PC-3 (cell line): ENCODE measurements at places on chromosomes 5 and 9. TPM values are rescaled to one million over a fixed set of nuclear protein-coding genes. Genes with fewer than 3 reads are reported as not detected.

HAPLN1 gene
- 7.8 and 11.2 TPM in 2 replicates for total RNA-seq

TENT4A gene
- 39.3 and 42.4 TPM in 2 replicates for total RNA-seq

IL17B gene
- not detected in 2 replicates for total RNA-seq

PCDHGA4 gene
- 0.04 TPM in 1 of 2 replicates, not detected in the other for total RNA-seq

TIMD4 gene
- not detected in 2 replicates for total RNA-seq

IFNA5 gene
- not detected in 2 replicates for total RNA-seq

PTGR1 gene
- total RNA-seq: 42.5 and 43.1 TPM in 2 replicates

C5orf58 gene
- total RNA-seq: not detected in 2 replicates

TBC1D9B gene
- total RNA-seq: 44.9 and 67.7 TPM in 2 replicates

NTNG2 gene
- 1.7 and 6.0 TPM in 2 replicates for total RNA-seq

GRCh38 chr5:115098041-115098702 lies 71.5 kb downstream of the TRIM36 start:
- H3K4me1 ChIP-seq: no peaks in the 10 kb centered on the region
- no peak overlapping the region for H3K27ac ChIP-seq
- H3K27me3 ChIP-seq: peaks cover 25% of the 10 kb centered on the region
- DNase-seq: peak; percentile 68
- H3K36me3 ChIP-seq: no peaks in the 10 kb centered on the region

- H3K4me1 ChIP-seq: peaks cover 6% of the 10 kb centered on the region; the same call in 1 of the 2 replicates
- peak; percentile 48 for DNase-seq
- no peaks in the 10 kb centered on the region for H3K27me3 ChIP-seq
Measured at GRCh38 chr9:32926911-32927310, 74.5 kb downstream of the APTX start.

DNA sequence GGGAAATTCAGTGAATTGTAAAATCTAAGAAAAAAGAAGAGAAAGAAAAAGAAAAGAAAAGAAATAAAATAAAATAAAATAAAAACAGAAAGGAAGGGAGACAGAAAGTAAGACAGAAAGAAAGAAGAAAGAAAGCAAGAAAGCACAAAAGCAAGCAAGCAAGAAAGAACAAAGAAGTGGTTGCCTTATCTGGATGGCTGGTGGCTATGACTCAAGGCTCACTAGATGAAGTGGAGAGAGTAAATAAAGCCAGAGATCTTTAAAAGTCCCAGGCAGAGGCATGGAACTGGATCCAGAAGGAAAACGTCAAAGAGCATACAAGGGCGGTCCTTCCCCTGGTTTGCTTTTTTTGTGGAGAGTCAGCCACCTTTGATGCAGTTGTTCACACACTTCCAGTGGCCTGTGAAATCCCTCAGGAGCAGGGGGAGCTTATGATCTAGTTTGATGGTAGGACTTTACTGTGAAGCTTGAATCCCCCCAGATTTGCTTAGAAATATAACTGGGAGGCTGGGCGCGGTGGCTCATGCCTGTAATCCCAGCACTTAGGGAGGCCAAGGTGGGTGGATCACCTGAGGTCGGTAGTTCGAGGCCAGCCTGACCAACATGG lies 176.7 kb upstream of the HMHB1 start:
- H3K4me1 ChIP-seq: peaks cover 40% of the 10 kb centered on the region
- peak overlapping the region; percentile 61 for H3K27ac ChIP-seq
- H3K4me3 ChIP-seq: no peak overlapping the region
- H3K27me3 ChIP-seq: no peaks in the 10 kb centered on the region
- DNase-seq: peak; percentile 63
- H3K36me3 ChIP-seq: no peaks in the 10 kb centered on the region

GRCh38 chr9:127014216-127014909 lies 99.8 kb downstream of the RALGPS1 start:
- no peak overlapping the region for H3K27ac ChIP-seq
- peaks cover 10% of the 10 kb centered on the region; the same call in 1 of the 2 replicates for H3K4me1 ChIP-seq
- no peaks in the 10 kb centered on the region for H3K36me3 ChIP-seq
- no peak for DNase-seq
- H3K4me3 ChIP-seq: no peak overlapping the region

DNA sequence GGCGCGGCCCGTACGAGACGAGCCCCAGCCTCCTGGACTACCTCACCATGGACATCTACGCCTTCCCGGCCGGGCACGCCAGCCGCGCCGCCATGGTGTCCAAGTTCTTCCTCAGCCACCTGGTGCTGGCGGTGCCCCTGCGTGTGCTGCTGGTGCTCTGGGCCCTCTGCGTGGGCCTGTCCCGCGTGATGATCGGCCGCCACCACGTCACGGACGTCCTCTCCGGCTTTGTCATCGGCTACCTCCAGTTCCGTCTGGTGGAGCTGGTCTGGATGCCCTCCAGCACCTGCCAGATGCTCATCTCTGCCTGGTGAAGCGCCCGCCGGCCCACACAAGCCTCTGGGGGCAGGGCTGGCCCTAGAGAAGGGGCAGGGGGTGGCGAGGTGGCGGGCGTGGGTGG lies 18.5 kb downstream of the PLPP7 start:
- H3K4me1 ChIP-seq: no peaks in the 10 kb centered on the region
- no peak overlapping the region for H3K4me3 ChIP-seq
- H3K36me3 ChIP-seq: no peaks in the 10 kb centered on the region

- H3K4me3 ChIP-seq: no peak overlapping the region
- no peaks in the 10 kb centered on the region for H3K27me3 ChIP-seq
- H3K36me3 ChIP-seq: peaks cover 4% of the 10 kb centered on the region; the same call in 1 of the 2 replicates
- H3K27ac ChIP-seq: no peak overlapping the region
- peaks cover 3% of the 10 kb centered on the region for H3K4me1 ChIP-seq
- DNase-seq: no peak
Measured at GRCh38 chr5:134131165-134131564, 16.7 kb downstream of the TCF7 start.

GRCh38 chr9:933356-933755 lies 43.1 kb upstream of the DMRT3 start:
- peaks cover 28% of the 10 kb centered on the region for H3K27me3 ChIP-seq
- H3K4me1 ChIP-seq: 0 out of 2 replicates have a peak, but pooled peaks cover 7% of the 10 kb centered on the region
- H3K27ac ChIP-seq: no peak overlapping the region
- no peaks in the 10 kb centered on the region for H3K36me3 ChIP-seq
- no peak for DNase-seq

DNA sequence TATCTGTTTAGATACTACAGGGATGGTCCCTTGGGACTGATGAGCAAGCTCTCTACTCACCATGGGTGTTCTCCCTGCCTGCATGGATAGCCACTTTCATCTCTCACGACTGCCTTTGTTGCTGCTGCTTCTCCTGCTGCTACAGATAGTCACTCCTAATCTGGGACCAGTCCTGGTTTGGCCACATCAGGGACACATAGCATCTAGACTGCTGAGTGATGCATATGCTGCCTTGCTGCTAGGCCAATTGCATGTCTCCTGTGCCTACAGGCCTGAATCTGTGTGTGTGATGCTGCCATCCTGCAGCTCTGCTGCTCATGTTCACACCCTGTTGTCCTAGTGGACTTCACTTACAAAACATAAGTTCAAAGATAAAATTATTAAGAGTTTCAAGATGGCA lies 297.1 kb downstream of the HCN1 start:
- no peaks in the 10 kb centered on the region for H3K4me1 ChIP-seq
- H3K27ac ChIP-seq: no peak overlapping the region
- no peak overlapping the region for H3K4me3 ChIP-seq
- DNase-seq: no peak
- no peaks in the 10 kb centered on the region for H3K36me3 ChIP-seq

DNA sequence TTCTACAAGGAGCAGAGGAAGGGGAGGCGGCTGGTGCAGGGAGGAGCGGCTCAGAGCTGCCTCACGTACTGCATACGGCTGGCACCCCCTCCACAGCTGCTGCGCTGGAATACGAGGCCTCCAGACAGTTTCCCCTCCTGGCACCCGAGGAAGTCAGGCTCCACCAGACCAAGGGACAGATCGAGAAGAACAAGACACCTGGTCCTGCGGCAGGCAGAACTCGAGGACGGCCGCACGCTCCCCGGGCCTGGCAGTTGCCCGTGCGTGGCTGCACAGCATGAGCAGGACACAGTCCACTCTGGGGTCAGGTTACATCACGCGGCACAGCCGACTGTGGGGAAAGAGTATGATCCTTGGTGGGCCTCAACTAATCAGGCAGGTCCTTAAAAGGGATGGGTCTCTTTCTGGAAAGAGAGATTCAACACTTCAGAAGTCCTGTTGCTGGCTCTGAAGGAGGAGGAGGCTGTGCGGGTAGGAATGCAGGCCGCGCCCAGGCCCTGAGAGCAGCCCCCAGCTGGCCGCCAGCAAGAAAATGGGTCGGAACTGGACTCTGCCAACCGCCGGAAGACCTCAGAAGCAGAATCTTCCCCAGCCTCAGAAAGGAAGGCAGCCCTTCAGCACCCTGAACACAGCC lies 11.6 kb downstream of the UBAC1 start:
- DNase-seq: no peak
- no peak overlapping the region for H3K4me3 ChIP-seq
- no peaks in the 10 kb centered on the region for H3K27me3 ChIP-seq
- no peak overlapping the region for H3K27ac ChIP-seq
- no peaks in the 10 kb centered on the region; the same call in 1 of the 2 replicates for H3K36me3 ChIP-seq
- H3K4me1 ChIP-seq: peaks cover 11% of the 10 kb centered on the region

DNA sequence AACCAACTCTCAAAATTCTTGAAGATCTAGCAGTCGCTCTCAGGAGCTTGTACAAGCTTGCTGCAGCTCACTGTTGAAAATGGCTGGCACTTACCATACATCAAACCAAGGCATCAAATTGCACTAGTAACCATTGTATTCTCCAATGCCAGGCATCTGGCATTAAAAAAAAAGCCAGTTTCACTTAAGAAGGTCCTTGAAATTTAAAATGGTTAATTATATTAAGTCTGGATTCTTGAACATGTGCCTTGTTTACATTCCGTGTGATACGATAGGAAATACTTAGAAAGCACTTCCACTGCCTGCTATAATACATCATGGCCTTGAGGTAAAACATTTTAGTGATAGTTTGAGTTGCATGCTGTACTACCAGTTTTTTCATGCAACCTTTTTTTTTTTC lies 300.7 kb downstream of the KDM4C start:
- H3K27me3 ChIP-seq: no peaks in the 10 kb centered on the region
- H3K4me3 ChIP-seq: no peak overlapping the region
- no peaks in the 10 kb centered on the region for H3K4me1 ChIP-seq
- H3K36me3 ChIP-seq: no peaks in the 10 kb centered on the region
- no peak overlapping the region for H3K27ac ChIP-seq
- no peak for DNase-seq

- no peaks in the 10 kb centered on the region for H3K36me3 ChIP-seq
- DNase-seq: no peak
- no peak overlapping the region for H3K4me3 ChIP-seq
- peaks cover 42% of the 10 kb centered on the region for H3K27me3 ChIP-seq
- peaks cover 11% of the 10 kb centered on the region for H3K4me1 ChIP-seq
- no peak overlapping the region for H3K27ac ChIP-seq
Measured at GRCh38 chr5:11902201-11902619, 2.0 kb downstream of the CTNND2 start.

DNA sequence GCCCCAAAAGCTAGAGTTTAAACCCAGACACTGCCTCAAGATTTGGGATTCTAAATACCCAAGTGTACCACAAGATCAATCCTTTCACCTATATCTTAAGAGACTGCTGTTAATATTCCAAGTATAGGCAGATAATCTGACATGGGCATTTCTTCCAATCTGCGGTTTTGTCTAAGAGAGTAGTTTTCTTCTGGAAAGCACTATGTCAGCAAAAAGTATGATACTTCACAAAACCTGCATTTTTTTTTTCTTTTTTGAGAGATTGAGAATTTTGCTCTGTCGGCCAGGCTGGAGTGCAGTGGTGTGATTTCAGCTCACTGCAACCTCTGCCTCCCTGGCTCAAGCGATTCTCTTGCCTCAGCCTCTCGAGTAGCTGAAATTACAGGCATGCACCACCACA lies 190.7 kb upstream of the TYRP1 start:
- no peak for DNase-seq
- no peaks in the 10 kb centered on the region for H3K36me3 ChIP-seq
- H3K27me3 ChIP-seq: no peaks in the 10 kb centered on the region
- no peak overlapping the region for H3K27ac ChIP-seq
- H3K4me1 ChIP-seq: no peaks in the 10 kb centered on the region

GRCh38 chr9:79023134-79023580 lies 548.6 kb upstream of the TLE4 start:
- peak overlapping the region; percentile 90 for H3K27ac ChIP-seq
- no peak overlapping the region for H3K4me3 ChIP-seq
- H3K36me3 ChIP-seq: no peaks in the 10 kb centered on the region
- H3K27me3 ChIP-seq: no peaks in the 10 kb centered on the region
- DNase-seq: peak; percentile 92
